ENCODE measurements at places on chromosomes 3 and 15.

DNA sequence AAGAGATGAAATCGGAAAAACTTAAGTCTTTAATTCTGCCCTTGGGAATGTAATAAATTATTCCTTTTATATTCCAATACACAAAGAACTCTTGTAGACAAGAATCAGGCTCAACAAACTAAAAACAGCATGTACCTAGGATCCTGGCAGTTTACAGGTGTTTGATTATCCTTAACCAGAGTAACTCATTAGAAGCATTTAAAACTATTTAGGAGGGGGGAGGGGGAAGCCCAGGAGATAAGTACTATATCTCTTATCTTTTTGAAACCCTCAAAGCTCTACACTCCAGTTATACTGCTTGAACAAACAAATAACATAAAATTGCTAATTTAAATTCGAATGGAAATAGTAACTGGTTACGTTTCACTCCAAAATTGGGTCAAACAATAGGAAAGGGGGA, 1.9 kb downstream of the CNBP start:
- DNase-seq: no peak

DNA sequence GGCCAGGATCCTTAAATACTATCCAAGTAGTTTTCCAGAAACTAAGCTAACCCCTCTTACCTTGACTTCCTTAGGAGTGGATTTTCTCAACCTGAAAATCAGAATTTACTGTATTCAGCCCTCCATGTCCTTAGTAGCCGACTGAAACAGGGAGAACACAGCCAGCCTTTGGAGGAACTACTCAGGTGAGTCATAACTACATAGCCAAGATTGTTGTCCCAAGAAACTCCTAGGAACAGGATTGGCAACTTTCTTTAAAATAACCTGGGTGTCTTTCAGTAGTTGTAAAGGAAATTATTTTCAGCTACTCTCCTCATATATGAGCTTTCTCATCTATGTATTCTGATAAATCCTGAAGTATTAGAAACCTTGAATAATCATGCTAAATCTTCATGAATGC, 22.3 kb downstream of the FANCD2OS start:
- no peak for DNase-seq

DNA sequence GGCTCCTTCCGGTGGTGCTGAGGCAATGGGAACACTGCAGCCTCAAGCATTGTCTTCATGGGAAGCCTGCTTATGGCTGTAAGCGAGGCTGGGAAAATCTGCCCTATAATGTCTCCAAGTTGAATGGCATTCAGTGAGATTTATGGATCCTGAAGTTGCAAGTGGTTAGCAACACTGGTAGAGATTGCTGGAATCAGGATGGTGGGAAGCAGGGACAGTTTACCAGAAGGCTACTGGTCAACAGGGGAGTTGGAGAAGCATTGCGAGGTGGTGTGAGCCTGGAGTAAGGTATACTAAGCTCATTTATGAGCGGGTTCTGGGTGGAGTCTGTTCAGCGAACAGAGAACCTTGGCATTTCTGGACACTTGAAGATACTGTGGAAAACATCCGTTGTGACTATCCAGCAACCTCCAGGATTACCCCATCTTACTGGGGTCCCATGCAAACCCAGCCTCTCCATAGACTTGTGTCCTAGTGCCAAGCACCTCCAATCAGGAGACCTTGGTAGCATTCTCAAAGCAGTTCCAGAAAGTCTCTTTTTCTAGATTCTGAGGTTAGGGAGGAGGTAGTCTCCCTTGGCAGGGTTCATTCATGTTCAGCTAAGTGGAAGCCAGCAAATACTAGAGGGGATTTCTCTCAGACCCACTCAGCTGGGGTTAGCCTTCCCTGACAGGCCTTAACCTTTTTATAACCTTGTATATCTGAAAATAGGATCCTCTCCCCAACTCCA, 7.3 kb downstream of the RPSA start:
- no peak for DNase-seq

- no peak for DNase-seq
Measured at GRCh38 chr3:139468399-139468798, 7.9 kb downstream of the RBP2 start.

- DNase-seq: no peak
Measured at GRCh38 chr15:42591238-42591934, 16.0 kb downstream of the STARD9 start.

GRCh38 chr3:126557415-126557745, 1.4 kb downstream of the C3orf22 start:
- peak; percentile 44 for DNase-seq

GRCh38 chr3:99817047-99817436, 620 bp upstream of the CMSS1 start:
- DNase-seq: no peak

- DNase-seq: no peak
Measured at GRCh38 chr3:11950576-11950975, 53.6 kb upstream of the SYN2 start.

DNA sequence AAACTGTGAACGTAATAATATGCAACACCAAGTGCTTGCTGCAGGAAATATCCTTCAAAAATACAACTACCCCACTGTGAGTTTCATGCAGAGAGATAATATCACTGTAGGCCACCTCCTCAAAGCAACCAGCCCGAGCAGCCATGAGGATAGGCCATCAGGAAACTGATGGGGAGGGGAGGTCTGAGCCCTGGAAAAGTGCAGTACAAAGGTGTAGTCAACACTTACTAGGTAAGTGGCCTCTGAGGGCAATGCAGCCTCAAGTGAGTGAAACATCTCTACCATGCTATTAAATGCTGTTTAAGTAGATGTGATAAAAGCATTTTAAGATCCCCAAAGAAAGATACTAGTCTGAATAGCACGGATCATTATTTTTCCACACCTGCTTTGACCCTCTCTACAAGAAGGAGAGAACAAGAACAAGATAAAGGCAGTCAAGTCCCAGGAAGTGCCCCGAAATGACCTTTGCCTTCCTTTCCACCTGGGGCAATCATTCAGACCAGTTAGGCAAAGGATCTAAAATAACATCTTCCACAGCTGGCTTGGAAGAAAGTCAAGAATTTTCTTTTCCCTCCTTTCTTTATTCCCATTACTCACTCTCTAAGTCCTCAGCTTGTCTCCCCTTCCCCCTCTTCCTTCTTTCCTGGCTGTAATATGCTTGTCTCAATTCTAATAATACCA, 62.8 kb downstream of the FMN1 start:
- DNase-seq: no peak
